ENCODE measurements at places on chromosomes 2 and 18. TPM values are rescaled to one million over a fixed set of nuclear protein-coding genes. Genes with fewer than 3 reads are reported as not detected.

DNA sequence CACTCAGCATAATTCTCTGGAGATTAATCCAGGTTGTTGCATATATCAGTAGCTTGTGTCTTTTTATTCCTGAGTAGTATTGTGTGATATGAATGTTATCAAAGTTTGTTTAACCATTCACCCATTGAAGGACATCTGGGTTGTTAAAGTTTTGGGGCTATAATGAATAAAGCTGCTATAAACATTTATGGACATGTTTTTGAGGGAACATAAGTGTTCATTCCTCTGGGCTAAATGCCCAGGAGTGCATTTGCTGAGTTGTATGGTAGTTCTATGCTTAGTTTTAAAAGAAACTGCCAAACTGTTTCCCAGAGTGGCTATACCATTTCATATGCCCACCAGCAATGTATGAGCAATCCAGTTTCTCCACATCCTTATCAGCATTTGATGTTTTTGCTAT lies 21.8 kb upstream of the KCNJ13 start:
- DNase-seq, result no peak

DNA sequence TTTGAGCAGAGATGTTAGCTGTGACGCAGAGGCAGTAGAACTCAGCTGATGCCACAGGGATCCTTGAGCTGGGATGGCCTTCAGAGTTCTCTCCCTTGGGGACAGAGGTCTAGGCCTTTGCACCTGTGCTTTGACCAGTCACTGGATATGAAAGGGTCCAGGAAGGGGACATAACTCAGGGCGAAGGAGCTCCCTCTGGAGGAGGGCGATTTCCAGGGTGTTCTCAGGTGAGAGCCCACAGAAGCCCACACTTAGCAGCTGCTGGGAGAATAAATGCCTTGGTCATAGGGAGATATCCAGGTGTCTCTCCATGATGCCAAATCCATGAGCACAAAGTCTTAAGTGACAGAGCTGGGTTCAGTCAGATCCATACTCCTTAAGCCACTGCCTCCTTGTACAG lies 369.2 kb downstream of the NYAP2 start:
- no peak for DNase-seq

DNA sequence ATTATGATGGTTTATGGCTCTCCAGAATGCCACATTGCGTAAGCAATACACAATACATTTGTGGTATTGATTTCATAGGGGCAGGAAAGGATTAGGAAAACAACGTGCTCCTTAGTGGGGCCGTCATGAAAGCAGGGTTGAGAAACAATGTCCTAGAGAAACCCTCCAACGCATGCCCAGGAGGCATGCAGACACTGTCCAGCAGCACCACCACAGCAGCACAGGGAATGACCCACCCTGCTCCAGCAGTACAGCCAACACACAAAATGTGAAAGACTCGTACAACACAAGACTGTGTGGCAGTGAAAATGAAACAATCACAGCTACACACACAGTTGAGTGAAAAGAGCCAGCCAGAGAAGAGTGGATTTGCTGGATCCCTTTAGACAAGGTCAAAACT lies 66.3 kb downstream of the FAM168B start:
- DNase-seq, result no peak

GRCh38 chr2:49261781-49262180 lies 107.5 kb upstream of the FSHR start:
- no peak for DNase-seq

BCL11A gene
- 0.11 TPM for total RNA-seq

TUBB6 gene
- 800 TPM for total RNA-seq

Data from ascending aorta (tissue), 2 donors.